CD4-positive, alpha-beta T cell treated with Interleukin-15 for 1 hour (primary cell): ENCODE measurements at places on chromosomes 4 and X.
A peak's percentile ranks its signal among the peaks of the same experiment; 100 is the strongest.

GRCh38 chr4:6408263-6408662, 64.2 kb downstream of the PPP2R2C start:
- no peak for DNase-seq

DNA sequence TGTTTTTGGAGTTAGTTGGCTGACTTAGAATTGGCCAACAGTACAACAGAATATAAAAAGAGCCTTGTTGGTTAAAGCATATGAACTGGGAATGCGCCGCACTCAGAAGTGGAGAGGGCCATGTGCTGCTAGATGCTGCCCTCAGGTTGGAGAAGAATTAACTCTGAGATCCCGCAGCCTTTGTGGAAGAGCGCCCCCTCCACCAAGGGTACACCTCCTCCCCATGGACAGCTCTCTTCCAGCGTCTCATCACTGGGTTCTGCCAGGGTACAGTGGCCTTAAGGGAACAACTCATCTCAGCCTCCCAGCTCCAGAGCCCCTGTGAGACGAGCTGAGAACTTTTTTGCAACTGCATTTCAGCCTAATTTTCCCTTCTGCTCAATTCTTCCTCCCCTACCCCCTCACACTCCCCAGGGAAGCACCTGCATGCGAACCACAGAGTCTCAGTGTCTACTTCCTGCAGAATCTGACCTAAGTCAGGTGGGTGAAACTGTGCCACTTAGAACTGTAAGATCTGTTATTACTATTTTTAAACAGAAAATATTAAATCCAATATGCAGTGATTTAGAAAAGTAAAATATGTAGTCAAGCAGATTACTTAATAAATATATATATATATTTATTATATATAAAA, 380.6 kb downstream of the RAB28 start:
- no peak for DNase-seq

GRCh38 chr4:111572470-111572869, 572.8 kb upstream of the FAM241A start:
- no peak for DNase-seq

- no peak for DNase-seq
These were observed 909.1 kb downstream of the FAT4 start for GRCh38 chr4:126223784-126224407.

- DNase-seq: no peak
These were observed 114.5 kb downstream of the GATB start for GRCh38 chr4:151646322-151646721.

- no peak for DNase-seq
These were observed 40.7 kb upstream of the ERVMER34-1 start for GRCh38 chr4:52791936-52792335.

GRCh38 chr4:126710935-126711334, 921.8 kb upstream of the INTU start:
- no peak for DNase-seq

GRCh38 chr4:184419976-184420375, 54.4 kb downstream of the IRF2 start:
- DNase-seq: no peak

- DNase-seq: no peak
These were observed 7.8 kb upstream of the FAM149A start for GRCh38 chr4:186096681-186097165.

GRCh38 chrX:52415304-52415703, 46.5 kb downstream of the XAGE2 start:
- DNase-seq: no peak

DNA sequence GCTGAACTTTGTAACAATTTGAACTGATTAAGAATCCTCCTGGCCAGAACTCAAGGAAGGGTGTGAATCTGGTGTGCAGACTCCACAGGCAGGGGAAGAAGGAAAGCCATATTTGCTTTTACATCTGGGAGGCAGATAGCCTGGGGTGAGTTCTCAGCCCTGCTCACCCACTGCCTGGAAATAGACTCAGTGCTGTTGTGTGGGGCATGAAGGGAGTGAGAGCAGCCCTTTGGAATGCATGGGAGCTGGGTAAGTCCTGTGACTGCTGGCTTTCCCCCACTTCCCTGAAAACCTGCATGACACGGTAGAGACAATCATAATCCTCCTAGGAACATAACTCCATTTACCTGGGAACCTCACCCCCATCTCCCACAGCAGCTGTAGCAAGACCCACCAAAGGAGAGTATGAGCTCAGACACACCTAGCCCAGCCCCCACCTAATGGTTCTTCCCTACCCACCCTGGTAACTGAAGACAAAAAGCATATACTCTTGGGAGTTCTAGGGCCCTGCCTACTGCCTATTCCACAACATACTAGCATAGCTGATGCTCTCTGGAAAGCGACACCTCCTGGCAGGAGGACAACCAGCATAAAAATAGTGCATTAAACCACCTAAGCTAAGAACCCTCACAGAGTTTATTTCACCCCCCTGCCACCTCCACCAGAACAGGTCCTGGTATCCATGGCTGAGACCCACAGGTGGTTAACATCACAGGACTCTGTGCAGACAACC, 59.3 kb upstream of the UBQLN2 start:
- no peak for DNase-seq

- no peak for DNase-seq
These were observed 50.8 kb downstream of the DTHD1 start for GRCh38 chr4:36332023-36332781.

- no peak for DNase-seq
These were observed 27.6 kb downstream of the HPGD start for GRCh38 chr4:174494726-174495125.

DNA sequence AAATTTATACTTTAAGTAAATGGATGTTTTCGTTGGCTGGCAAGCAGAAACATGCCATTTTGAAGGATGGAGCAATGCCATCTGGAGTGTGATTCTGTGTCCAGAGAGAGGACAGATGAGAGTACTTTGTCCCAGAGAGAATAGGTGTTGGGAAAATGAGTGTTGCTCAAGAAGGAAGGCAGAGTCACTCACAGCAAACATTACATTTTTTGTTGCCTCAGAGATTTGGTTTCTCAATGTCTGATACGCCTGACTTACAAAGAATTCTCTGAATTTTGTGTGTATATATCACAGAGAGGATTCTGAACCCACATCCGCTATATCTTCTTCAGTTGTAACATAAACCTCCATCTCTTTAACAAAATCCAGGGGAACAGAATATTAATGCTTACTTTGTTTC, 102.8 kb upstream of the PCDH18 start:
- no peak for DNase-seq

GRCh38 chr4:10998846-10999245, 314.3 kb upstream of the CLNK start:
- DNase-seq: no peak

DNA sequence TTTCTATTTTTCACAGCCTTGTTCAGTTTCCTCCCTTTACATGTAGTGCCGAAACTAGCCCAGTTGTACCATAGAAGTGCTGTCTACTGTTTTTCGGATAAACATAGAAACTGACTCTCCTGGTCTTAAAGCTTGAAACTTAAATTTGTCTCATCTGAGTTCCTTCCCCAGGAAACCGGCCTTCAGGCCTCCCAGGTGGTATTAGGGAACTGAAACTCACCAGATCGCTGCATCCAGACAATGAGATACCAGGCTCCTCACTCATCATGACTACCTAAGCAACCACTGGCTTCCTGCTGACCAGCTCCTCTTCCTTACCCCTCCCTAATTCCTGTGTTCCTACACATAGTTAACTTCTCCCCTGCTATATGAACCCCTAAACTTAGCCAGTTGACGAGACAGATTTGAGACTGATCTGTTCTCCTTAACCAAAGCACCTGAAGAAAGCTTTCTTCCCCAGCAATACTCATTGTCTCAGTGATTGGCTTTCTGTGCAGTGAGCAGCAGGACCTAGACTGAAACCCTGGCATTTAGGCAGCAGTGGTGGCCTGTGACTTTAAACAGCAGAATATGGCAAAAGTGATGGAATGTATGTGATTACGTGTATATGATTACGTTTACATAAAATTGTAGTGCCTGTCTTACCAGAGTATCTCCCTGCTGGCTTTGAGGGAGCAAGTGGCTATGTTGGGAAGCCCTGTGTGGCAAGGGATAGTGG, 959.1 kb upstream of the LCORL start:
- no peak for DNase-seq

GRCh38 chr4:169657470-169658107, 37.2 kb downstream of the CLCN3 start:
- no peak for DNase-seq

GRCh38 chrX:9873952-9874351, 87.7 kb downstream of the SHROOM2 start:
- peak; percentile 43 for DNase-seq
